Right cardiac atrium (tissue), 5 donors: ENCODE measurements at places on chromosomes 7 and 10. TPM values are rescaled to one million over a fixed set of nuclear protein-coding genes. Genes with fewer than 3 reads are reported as not detected.

DNA sequence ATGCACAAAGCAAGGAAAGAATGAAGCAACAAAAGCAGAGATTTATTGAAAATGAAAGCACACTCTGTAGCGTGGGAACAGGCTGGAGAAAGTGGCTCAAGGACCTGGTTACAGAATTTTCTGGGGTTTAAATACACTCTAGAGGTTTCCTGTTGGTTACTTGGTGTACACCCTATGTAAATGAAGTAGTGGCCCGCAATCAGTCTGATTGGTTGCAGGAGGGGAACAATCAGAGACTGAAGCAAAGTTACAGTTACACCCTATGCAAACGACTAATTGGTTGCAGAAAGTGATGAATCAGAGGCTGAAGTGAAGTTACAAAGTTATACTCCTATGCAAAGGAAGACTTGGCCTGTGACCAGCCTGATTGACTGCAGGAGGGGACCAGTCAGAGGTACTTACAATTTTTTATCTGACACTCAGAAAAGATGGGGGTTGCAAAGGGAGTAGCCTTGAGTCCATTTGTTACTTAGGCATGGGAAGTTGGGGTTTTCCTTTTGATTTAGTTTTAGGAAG is 3.6 kb upstream of the MTPN start:
- no peak for DNase-seq

Gene GSDME
- 7.4 TPM for total RNA-seq

Gene SYCE1
- total RNA-seq = 0.09 TPM

Gene ZNF804B
- total RNA-seq = 0.14 TPM
